A549 treated with AZD2906 at 1 μM for 4 hours (cell line): ENCODE measurements at places on chromosomes 1 and 21. TPM values are rescaled to one million over a fixed set of nuclear protein-coding genes. Genes with fewer than 3 reads are reported as not detected.

PBX1 gene
- total RNA-seq, result 10.3 to 12.8 TPM (median 12.3 TPM) in 5 replicates

FCRL2 gene
- total RNA-seq, result not detected in 5 replicates

THEM5 gene
- 0.06 TPM in 1 of 5 replicates, not detected in the others for total RNA-seq

FAAH gene
- 0.46 to 1.1 TPM (median 0.62 TPM) in 5 replicates for total RNA-seq

SLAMF8 gene
- total RNA-seq, result 0.10 to 0.25 TPM (median 0.16 TPM) in 5 replicates

COL24A1 gene
- total RNA-seq, result 0.01 to 0.05 TPM (median 0.02 TPM) in 5 replicates

AMPD1 gene
- not detected in 5 replicates for total RNA-seq

C4BPA gene
- total RNA-seq, result 0.50 to 0.84 TPM (median 0.62 TPM) in 5 replicates

AUNIP gene
- total RNA-seq, result 8.3 to 9.4 TPM (median 8.7 TPM) in 5 replicates

WDR77 gene
- total RNA-seq, result 33.8 to 50.4 TPM (median 47.0 TPM) in 5 replicates

FBXO2 gene
- total RNA-seq, result 5.9 to 11.1 TPM (median 9.2 TPM) in 5 replicates

PARS2 gene
- 4.5 to 5.2 TPM (median 4.8 TPM) in 5 replicates for total RNA-seq

PRKAA2 gene
- 1.5 to 2.0 TPM (median 1.9 TPM) in 5 replicates for total RNA-seq

C2CD4D gene
- total RNA-seq, result not detected in 5 replicates

SPRR2F gene
- total RNA-seq, result not detected in 5 replicates

MLLT11 gene
- 12.0 to 14.2 TPM (median 13.9 TPM) in 5 replicates for total RNA-seq

SYPL2 gene
- 0.05 to 0.13 TPM (median 0.08 TPM) in 5 replicates for total RNA-seq

TOE1 gene
- 10.8 to 13.4 TPM (median 12.5 TPM) in 5 replicates for total RNA-seq

SUSD4 gene
- 0.40 to 1.1 TPM (median 0.62 TPM) in 5 replicates for total RNA-seq

RHD gene
- total RNA-seq, result not detected in 5 replicates

RORC gene
- total RNA-seq, result 0.01 to 0.05 TPM (median 0.03 TPM) in 5 replicates

C8B gene
- not detected in 5 replicates for total RNA-seq

TRIM62 gene
- total RNA-seq, result 1.7 to 2.3 TPM (median 2.1 TPM) in 5 replicates

CSF3R gene
- total RNA-seq, result not detected in 5 replicates

RGS18 gene
- not detected in 5 replicates for total RNA-seq

TEX38 gene
- not detected in 5 replicates for total RNA-seq

CFHR4 gene
- not detected in 5 replicates for total RNA-seq
